Fibroblast of villous mesenchyme (primary cell): ENCODE measurements at places on chromosomes 6 and 20. TPM values are rescaled to one million over a fixed set of nuclear protein-coding genes. Genes with fewer than 3 reads are reported as not detected.

Gene MUC22
- total RNA-seq = not detected in 2 replicates

DNA sequence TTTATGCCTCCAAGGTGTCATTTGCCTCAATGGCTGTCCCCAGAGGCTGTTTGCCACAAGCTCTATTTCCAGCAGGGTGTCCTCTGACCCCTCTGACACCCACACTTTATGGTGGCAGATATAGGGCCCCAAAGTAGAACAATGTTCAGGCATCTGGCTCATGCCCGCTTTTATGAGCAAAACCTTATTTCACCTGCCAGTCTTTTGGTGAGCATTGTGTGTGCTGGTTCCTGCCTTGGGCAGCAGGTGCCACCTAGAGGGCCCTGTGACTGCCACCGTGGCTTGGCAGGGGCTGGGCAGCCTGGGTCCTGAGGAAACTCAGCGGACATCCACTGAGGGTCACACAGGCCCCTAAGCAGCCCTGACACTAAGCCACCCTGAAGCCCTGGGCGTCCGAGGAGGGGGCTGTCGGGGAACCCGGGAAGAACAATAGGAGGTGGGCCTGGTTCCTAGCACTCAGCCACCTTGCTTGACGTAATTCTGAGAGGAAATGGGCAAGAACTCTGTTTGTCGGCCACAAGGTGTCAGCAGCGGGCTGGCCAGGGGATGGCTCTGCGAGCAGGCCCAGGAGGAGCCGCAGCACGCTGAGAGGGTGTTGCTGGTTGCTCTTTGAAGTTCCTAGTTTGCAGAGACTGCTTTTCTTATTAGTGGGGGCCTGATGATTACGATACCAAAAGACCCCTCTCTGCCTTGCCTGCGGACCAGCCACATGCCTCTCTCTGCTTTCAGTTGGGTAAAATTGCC is 148.9 kb downstream of the SCML4 start:
- peak; percentile 81 for DNase-seq

DNA sequence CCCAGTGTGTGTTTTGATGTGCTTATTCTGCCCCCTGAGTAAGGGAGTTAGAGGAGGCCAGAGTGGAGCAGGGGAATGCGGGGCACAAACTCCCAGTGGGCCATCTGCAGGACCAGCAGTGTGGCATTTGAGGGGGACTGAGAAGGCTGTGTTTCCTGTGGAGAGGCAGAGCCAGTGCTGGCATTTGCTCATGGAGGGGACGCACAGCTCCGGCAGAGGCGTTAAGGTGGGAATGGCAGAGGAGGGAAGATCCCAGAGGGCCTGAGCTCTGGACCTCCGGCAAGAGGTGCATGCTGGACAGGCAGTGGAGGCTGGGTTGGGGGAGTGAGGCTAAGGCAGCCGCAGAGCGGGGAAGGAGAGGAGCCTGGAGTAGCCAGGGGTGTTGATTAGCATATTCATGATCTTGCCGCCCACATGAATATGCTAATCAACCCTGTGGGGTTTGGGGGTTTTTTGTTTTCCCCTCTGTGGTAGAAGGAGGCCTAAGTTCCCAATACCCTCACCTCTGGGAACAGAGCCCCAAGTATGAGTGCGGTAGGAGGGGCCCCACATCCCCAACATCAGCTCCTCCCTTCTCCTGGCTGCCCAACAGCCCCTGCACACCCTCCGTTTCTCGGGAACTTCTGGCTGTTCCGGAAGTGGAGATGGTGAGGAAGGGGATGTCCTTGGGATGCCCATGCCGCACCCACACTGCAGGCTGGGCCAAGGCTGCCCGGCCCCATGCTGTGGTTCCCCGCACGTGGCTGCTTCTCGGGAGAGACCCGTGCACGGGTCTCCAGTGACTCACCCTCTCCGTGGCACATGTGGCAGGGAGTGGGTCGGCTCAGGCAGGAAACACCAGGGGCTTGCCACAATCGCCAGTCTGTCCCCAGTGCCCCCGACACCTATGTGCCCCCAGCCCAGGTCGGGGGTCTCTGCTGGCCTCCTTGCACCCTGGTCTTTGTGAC is 33.8 kb downstream of the DLGAP4 start:
- DNase-seq = no peak

DNA sequence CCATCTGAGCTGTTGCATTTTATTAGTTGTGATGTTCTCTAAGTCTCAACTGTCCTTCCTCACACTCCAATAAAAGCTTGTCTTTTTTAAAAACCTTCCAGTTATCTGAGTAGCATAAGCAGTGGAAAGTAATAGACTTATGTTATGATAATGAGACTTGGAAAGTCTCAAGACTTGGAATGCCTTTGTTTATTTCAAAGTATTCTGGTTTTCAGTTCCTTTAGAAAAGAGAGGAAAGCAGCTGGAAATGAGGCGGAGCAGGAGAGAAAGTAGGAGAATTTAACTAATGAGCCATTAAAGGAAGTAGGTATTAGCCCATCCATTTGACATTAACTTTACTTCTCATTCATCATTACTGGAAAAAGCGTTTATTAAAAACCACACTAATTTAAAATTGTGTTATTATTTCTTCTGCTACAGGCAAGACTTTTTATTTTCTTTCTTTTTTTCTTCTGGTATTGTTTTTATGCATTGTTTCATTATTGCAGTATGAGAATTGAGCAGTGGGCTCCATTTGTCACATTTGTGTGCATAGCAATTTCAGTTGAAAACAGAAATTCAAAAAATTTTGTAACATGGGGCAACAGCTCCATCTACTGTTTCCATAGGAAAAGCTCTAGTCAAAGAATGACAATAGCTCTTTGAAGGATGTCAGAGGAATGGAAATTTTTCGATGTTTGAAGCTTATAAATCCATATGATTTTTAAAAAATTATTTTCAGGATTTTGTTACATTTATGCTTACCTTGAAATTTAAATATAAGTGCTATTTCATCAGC is 194.8 kb downstream of the COL9A1 start:
- peak; percentile 39 for DNase-seq

DNA sequence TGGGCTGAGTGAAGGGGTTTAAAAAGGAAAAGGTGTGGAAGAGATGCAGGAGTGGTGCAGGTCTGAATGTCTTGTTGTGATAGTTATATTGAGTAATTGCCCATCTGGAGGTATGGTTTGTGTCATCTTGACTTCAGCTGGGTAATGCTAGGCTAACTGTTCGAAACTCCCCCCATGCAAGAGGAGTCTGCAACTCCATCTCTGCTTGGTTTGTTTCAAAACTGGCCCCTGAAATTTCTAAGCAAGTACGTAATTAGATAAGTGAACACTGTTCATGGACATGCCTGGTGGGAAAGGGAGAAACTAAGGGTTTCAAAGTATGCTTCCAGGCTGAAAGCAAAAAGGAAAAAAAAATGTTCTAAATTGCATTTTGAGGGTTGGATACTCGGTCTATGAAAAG is 17.1 kb downstream of the TTK start:
- DNase-seq = peak; percentile 10

DNA sequence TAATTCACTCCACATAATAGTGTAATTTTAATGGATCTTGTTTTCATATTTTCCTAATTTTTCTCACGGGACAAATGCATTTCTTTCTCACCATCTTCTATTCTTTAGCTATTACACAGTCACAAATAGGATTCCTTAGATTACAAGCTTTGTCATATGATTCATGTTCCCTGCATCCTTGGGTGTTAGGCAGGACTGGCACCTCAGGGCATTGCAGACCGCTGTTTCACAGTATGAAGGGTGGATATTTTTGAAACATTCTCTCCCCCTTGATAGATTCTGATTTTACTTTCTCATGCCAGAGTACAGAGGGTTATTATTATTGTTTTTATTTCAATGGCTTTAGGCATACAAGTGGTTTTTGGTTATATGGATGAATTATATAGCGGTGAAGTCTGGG is 602.5 kb downstream of the PHF3 start:
- DNase-seq = no peak

- no peak for DNase-seq
Measured at GRCh38 chr6:157534977-157535339, 154.0 kb downstream of the ZDHHC14 start.

DNA sequence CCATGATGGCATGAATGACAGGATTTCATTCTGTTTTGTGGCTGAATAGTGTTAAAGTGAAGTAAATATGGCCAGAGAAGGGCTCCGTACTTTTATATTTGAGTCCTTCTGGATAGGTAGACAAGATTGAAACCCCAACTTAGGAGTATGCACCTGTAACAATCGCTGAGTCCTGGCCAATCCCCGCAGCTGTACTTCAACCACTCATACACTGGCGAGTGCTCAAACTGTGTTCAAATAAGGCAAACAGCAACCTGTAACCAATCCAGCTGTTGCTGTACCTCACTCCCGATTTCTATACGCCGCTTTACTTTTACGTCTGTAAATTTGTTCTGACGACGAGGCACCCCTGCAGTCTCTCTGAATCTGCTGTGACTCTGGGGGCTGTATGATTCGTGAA is 6.7 kb downstream of the TTLL2 start:
- DNase-seq = no peak

GRCh38 chr6:40614671-40615070 is 27.5 kb upstream of the LRFN2 start:
- DNase-seq = no peak

GRCh38 chr6:41372832-41373626 is 37.6 kb downstream of the NCR2 start:
- DNase-seq = no peak
